ENCODE measurements at places on chromosomes 3 and 15.
A peak's percentile ranks its signal among the peaks of the same experiment; 100 is the strongest.

DNA sequence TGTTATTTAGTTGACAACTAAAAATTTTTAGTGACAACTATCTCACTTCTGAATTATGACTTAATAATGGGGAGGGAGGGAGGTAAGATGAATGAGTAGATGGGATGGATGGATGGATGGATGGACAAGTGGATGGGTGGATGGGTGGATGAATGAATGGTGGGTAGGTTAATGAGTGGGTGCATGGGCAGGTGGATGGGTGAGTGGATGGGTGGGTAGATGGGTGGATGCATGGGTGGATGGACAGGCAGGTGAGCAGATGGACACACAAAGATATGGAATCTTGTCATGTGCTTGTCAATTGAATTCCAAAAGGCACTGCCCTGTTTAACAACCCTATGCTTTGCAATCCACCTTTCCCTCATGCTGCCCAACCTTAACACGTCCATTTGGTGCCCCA lies 41.5 kb downstream of the KLHL25 start:
- DNase-seq: no peak

DNA sequence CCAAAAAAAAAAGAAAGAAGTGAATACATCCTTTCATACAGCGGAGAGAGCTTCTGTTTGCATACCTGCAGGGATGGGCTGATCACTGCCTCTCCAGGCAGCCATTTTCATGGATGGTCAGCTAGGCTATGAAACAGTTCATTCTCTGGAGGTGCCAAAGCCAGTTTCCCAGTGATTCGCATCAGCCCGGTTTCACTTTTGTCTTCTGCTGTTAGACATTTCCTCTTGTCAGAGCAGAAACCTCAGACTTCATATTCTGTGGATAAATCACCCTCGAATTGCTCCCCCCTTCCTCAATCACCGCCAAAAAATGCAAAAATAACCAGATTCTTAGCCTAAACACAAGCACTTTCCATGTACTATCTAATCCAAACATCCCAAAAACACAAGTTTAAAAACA lies 225.6 kb downstream of the ADAMTS9 start:
- no peak for DNase-seq

DNA sequence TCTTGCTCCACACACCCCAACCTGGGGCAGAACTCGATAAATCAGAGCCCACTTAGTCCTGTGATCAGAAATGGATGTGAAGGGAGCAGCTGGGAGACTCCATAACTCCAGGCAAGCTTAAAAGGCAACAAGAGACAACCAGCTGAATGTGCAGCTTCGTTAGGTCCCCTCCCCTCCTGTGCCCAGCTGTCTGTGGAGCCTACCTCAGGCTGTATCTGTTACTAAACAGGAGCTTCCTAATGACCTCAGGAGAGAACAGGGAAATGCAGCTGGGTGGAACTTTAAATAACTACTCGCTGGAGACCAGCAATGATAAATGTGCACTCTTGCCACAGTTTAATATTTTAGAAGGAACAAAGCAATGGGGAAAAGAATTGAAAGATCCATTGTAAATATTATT lies 25.9 kb downstream of the SLC9A9 start:
- no peak for DNase-seq

DNA sequence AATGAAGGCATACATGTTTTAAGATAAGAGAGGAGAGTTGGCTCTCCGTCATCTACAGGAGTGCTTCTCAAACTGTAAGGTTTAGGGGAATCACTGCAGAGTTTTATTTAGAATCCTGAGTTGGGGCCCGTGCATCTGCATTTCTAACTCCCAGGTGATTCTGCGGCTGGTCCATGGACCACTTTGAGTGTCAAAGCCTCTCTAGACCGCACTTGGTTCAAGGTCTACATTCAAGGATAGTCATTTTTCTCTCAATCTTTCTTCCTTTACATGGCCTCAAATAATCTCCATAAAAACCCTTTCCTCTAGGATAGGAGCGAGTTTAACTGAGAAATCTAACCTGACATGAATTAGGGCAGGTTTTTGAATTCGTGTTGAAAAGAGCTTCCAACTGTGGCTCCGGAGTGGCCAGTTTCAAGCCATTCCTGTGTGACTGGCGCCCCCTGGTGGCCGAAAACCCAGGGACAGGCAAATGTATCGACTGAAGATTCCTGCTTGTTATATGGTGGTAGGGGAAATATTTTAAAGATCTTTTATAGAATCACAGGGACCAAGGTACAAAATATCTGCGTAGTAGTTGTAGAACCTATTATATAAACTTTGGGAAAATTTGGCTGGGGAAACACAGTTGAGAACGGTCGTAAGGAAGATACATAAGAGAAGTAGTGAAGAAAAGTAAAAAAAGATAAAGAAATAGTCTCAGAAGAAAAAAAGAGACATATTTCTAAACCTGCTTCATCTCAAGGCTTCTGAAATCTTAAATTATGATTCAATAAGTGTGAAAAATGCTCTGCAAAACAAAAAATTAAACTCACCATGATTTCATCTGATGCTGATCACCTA lies 11.9 kb downstream of the GABRR3 start:
- DNase-seq: peak; percentile 90

DNA sequence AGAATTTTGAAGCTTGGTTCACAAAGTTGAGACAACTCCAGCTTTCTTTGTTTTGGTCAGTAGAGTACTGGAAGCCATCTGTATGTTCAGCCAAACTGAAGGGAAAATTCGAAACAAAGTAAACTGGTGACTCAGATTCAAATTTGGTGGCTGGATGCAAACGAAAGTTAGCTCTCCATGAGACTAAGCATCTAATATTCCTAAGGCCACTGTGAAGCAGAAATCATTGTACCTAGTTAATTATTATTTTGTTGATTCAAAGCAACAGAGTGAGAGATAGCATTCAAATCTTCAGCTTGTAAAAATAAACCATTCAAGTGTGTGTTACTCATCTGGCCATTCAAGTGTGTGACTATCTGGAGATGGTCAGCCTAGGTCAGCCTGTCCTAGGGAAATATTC lies 42.1 kb downstream of the NR2F2 start:
- no peak for DNase-seq
